AG08396 (cell line): ENCODE measurements at places on chromosomes 5 and 9.

DNA sequence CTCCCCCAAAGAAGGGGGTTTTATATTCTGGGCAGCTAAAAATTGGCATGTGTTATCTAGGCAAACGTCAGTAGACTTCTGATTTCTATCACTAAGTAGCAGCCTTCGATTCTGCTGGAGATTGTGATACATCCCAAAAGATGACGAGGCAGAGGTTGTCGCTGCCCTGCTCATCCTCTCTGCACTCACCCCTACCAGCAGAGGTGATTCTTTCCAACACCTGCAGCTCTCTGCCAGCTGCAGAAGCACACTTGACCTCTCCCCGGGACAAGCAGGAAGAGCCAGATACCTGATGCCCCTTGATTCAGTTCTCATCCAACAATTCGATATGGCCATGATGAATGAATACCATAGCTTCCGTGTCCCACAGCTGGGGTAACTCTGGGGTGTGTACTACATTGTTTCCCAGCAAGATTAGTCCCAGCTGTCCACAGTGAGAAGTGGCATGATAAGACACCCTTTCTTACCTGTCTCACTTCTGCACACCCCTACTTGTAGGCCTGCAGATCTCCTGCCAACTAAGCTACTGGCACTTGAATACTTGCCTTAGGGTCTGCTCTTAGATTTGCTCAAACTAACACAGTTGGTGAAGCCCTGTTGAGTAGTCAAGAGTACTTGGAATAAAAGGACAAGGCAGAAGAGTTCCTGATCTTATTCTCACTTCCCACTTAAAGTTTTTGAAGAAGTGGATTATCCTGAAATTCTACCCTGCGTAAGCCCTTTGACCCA is 37.6 kb upstream of the SMAD5 start:
- no peak for DNase-seq

DNA sequence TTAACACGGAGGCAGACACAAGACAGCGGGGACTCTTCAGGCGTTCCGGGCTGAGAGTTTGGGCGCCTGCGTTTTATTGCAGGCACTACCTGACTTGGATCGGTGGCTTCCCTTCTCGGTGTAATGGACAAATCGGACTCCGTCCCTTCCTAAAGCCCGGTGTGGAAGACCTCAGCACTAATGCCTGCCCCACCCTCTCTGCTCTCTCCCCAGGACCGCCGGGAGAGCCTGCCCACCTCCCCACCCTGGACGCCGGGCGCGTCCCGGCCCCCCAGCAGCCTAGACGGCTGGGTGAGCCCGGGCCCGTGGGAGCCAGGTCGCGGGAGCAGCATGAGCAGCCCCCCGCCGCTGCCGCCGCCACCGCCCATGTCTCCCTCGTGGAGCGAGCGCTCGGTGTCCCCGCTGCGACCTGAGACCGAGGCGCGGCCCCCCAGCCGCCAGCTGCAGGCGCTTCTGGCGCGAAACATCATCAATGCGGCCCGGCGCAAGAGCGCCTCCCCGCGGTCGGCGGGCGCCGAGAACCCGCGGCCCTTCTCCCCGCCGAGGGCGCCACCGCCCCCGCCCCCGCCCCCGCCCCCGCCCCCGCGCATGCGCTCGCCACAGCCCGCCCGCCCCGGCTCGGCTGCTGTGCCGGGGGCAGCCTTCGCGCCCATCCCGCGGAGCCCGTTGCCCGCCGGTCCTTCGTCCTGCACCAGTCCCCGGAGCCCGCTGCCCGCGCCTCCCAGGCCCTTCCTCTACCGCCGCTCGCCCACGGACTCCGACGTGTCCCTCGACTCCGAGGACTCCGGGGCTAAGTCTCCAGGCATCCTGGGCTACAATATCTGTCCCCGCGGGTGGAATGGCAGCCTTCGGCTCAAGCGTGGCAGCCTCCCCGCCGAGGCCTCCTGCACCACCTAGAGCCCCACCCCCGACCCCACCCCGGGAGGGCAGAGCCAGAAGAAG is 4.6 kb upstream of the MYOZ3 start:
- DNase-seq = peak; percentile 97

GRCh38 chr9:105608721-105609598 is 51.0 kb downstream of the FKTN start:
- DNase-seq = peak; percentile 25

DNA sequence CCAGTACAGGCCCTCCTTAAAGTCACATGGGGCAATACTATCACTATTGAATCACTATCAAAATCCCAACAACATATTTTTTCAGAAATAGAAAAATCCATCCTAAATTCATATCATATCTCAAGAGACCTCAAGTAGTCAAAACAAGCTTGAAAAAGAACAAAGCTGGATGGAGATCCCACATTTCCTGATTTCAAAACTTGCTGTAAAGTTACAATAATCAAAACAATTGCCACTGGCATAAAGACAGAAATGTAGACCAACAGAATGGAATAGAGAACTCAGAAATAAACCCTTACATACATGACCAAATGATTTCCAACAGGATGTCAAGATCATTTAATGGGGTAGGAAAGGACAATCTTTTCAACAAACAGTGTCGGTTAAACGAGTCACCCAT is 41.3 kb upstream of the CDKN2AIPNL start:
- no peak for DNase-seq

GRCh38 chr5:146284016-146284415 is 54.6 kb upstream of the POU4F3 start:
- no peak for DNase-seq

DNA sequence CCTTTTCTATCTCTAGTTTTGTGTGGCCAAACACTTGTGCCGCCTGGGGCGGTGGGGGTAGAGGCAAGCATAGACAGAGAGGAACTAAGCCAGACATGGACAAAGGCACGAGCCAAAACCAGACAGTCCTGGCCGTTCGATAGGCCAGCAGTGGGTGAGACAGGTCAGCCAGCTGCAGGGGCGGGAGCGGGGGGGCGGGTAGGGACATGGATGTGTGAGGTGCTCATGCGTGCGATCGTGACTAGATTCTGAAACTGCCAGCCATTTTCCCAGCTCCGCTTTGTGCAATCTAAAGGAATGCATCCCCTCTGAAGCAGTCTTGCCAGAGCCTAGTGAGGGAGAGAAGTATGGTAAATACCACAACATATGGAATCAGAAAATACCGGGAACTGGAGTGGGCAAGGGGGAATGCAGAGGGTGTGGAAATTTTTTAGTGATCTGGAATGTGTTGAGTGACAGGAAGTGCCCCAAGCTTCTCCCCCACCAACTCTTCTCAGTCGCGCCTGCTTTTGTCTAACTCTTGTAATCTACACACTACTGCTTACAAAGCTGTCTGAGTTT is 111.9 kb downstream of the NR6A1 start:
- peak; percentile 84 for DNase-seq

DNA sequence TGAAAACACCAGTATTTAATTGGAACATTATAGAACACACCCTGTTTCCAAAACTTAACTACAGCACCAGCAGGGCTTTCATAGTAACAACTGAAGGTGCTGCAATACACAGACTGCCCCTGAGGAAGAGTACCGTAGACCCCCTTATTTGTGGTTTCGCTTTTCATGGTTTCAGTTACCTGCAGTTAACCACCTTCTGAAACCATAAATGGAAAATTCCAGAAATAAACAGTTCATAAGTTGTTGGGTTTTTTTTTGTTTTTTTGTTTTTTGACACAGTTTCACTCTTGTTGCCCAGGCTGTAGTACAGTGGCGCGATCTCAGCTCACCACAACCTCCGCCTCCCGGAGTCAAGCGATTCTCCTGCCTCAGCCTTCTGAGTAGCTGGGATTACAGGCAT is 9.5 kb upstream of the GLDC start:
- no peak for DNase-seq

DNA sequence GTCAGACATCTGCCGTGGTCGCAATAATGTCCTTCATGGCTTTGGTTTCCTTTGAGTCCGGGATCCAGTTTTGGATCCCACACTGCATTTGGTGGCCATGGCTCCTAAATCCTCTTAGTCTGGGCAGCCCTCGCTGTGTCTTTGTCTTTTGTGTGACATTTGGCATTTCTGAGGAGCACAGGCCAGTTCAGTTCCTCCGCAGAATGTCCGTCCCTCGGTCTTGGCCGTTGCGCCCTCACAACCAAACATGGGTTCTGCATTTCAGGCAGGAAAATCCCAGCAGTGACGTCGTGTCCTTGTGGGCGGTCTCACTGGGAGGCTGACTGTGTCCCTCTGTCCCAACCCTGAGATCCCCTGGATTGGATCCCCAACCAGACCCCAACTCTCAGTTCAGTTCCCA is 172.9 kb upstream of the PPP1R26 start:
- no peak for DNase-seq

- no peak for DNase-seq
Measured at GRCh38 chr9:125732562-125732961, 14.6 kb upstream of the PBX3 start.

DNA sequence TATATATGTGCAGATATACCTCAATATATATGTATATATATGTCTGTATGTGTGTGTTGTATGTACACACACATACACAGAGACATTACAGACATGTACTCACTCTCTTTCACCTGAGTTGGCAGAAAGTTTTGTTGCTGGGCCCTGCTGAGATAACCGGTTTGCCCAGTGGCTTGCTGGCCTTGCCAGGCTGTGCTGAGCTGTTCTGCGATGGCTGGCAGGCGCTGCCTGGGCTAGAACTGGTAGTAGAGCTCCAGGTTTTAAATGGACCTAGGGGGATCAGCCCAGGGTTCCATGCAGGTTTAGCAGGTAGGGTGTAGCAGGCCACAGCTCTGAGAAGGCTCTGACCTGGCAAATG is 394.3 kb downstream of the GADD45G start:
- DNase-seq = no peak

GRCh38 chr5:173795601-173796000 is 92.5 kb upstream of the CPEB4 start:
- no peak for DNase-seq

DNA sequence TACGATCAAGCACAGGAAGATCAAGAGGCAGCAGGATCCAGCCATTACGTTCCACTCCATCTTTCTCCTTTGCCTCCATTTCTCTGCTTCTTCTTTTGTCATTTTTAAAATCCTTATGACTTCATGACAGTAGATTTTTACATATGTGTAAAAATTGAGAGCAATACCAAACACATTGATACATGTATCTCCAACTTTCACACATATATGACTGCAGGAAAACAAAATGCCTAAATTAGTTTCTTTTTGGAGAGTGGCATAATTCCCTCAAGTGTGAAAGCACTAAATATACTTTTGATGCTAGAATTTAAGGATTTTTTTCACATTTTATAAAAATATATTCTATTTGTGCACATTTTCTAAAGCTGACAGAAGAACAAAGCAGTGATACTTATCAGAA is 8.6 kb upstream of the ZNF608 start:
- DNase-seq = no peak

GRCh38 chr5:61332358-61332749 is 296 bp downstream of the ZSWIM6 start:
- DNase-seq = no peak

DNA sequence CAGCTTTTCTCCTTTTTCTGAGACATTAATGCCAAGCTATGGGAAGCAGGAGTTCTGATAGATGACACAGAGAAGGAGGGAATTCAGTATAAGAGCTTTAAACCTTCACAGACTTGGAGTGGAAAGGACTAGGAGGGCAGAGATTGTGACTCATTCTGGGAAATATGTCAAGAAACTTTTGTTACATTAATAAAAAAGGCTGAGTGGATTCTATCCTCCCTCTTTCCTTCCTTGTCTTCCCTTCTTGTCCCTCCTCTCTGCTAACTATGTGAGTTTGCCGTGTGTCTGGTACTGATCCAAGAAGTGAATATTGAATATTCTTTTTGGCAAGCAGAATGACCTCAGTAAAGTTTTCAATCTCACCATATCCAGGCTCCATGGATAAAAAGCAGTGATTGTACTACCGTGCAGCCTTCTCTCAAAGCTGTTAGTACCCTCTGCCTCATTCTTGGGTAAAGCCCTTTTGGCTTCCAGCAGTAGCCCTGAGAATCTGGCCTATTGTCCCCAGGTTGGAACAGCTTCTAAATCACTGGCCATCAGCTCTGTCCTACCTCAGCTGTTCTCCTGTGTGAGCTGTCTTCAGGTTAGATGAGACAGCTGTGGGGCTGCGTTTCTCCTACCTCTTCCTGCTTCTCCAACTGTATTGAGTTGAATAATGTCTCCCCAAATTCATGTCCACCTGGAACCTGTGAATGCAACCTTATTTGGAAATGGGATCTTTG is 73.9 kb downstream of the ATG10 start:
- peak; percentile 43 for DNase-seq

- DNase-seq = no peak
Measured at GRCh38 chr9:38386319-38386895, 6.1 kb upstream of the ALDH1B1 start.

- DNase-seq = peak; percentile 29
Measured at GRCh38 chr5:95620870-95621838, 1.3 kb downstream of the GPR150 start.

DNA sequence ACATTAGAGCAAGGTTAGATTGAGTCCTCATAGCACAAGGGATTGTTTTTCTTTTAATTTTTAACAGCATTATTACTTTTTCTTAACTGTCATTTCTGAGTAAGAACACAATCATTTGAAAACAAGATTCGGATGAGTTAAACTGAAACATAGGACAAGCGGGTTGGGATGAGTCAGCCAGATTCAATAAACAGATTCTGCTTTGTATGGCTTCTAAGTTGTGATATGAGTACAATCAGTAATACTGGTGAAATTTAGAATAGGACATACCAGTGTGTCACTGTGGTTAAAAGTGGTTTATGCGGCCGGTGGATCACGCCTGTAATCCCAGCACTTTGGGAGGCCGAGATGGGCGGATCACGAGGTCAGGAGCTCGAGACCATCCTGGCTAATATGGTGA is 364.3 kb upstream of the CDH10 start:
- DNase-seq = no peak

GRCh38 chr9:13361076-13361475 is 81.6 kb upstream of the MPDZ start:
- no peak for DNase-seq

GRCh38 chr9:136541179-136541578 is 4.7 kb downstream of the NOTCH1 start:
- no peak for DNase-seq

- no peak for DNase-seq
Measured at GRCh38 chr9:27482709-27483108, 41.4 kb upstream of the IFNK start.

- no peak for DNase-seq
Measured at GRCh38 chr5:50439221-50439620, 1.9 kb downstream of the EMB start.

DNA sequence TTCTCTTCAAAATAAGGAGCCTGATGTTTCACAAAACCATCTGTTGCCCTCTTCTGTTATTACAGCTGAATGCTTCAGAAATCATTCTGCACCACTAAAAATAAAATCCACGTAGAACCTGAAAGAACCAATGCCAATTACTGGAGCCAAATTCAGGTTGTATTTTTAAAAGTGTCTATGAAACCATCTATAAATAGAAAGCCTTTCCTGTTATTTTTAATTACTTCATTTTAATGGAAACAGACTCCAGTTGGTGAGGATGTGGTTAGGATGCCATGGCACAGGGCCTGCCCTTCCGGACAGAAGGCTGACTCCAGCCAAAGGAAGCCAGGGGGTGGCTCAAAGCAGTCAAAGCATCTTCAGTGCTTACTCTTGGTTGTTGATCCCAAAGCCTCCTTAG is 119.8 kb downstream of the TENT4A start:
- DNase-seq = no peak

- no peak for DNase-seq
Measured at GRCh38 chr9:94740145-94740840, 13.8 kb downstream of the AOPEP start.
